ENCODE measurements at places on chromosomes 5 and 9. TPM values are rescaled to one million over a fixed set of nuclear protein-coding genes. Genes with fewer than 3 reads are reported as not detected.

The S1PR3 gene
- total RNA-seq: 41.2 TPM

The TRIO gene
- total RNA-seq: 97.4 TPM

The SLC34A1 gene
- total RNA-seq: not detected

The SGCD gene
- 4.5 TPM for total RNA-seq

The SH3PXD2B gene
- total RNA-seq: 16.5 TPM

The AK8 gene
- 1.4 TPM for total RNA-seq

The SLC36A3 gene
- total RNA-seq: not detected

The ASS1 gene
- 20.4 TPM for total RNA-seq

The IRX1 gene
- not detected for total RNA-seq

The MARCHF11 gene
- not detected for total RNA-seq

The SIT1 gene
- not detected for total RNA-seq

The LAMC3 gene
- 2.1 TPM for total RNA-seq

The PDE8B gene
- total RNA-seq: 1.1 TPM

The KLF4 gene
- 14.8 TPM for total RNA-seq

The STOM gene
- 153 TPM for total RNA-seq

The GNA14 gene
- not detected for total RNA-seq

The GBA2 gene
- 34.1 TPM for total RNA-seq

The MAPKAP1 gene
- 67.4 TPM for total RNA-seq

The TERT gene
- 2.1 TPM for total RNA-seq

The PCDHA4 gene
- total RNA-seq: 1.5 TPM

The TOR1B gene
- 21.3 TPM for total RNA-seq

The CCDC192 gene
- not detected for total RNA-seq

The FABP6 gene
- 0.99 TPM for total RNA-seq

The DHX29 gene
- total RNA-seq: 26.5 TPM

The SHROOM1 gene
- total RNA-seq: 10.3 TPM

The PLCXD3 gene
- 0.37 TPM for total RNA-seq

The TMEM215 gene
- total RNA-seq: 0.02 TPM

The SHB gene
- 53.8 TPM for total RNA-seq

The DIRAS2 gene
- total RNA-seq: 0.01 TPM

The OR1L1 gene
- total RNA-seq: not detected

The CARTPT gene
- total RNA-seq: not detected

The IRX2 gene
- 1.6 TPM for total RNA-seq

The STPG3 gene
- not detected for total RNA-seq

The GPRIN1 gene
- 7.1 TPM for total RNA-seq

The CTXN3 gene
- not detected for total RNA-seq

The CFAP157 gene
- total RNA-seq: 0.06 TPM

The ADCY2 gene
- not detected for total RNA-seq

The BARHL1 gene
- total RNA-seq: not detected

The PKN3 gene
- total RNA-seq: 16.7 TPM

The PCDHB13 gene
- total RNA-seq: 0.05 TPM

The WHRN gene
- total RNA-seq: 6.9 TPM

The FBP1 gene
- total RNA-seq: not detected

The SPINK4 gene
- total RNA-seq: not detected

The RFESD gene
- total RNA-seq: 2.4 TPM

The WNT8A gene
- not detected for total RNA-seq

The ANKRD31 gene
- total RNA-seq: 0.03 TPM

The FKTN gene
- total RNA-seq: 8.3 TPM

The LRRTM2 gene
- not detected for total RNA-seq

The SPATA31C1 gene
- total RNA-seq: not detected
